ENCODE measurements at places on chromosomes 7 and 10.

DNA sequence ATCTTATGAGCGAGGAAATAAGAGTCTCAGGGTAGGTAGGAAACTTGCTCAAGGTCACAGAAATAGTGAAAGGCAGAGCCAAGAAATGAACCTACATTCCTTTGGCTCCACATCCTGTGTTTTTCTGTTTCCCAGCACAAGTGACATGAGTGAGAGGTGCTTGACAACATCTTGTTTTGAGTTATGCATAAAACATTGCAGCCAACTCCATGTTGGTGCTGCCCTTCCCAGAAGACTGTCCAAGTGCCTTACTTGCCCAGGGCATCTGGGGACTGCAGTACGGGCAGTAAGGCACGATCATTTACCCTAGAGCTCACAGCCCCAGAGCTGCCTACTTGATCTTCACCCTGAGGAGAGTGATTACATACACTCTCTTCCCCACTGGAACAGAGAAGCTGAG lies 148.8 kb downstream of the NOC3L start:
- no peak for DNase-seq

DNA sequence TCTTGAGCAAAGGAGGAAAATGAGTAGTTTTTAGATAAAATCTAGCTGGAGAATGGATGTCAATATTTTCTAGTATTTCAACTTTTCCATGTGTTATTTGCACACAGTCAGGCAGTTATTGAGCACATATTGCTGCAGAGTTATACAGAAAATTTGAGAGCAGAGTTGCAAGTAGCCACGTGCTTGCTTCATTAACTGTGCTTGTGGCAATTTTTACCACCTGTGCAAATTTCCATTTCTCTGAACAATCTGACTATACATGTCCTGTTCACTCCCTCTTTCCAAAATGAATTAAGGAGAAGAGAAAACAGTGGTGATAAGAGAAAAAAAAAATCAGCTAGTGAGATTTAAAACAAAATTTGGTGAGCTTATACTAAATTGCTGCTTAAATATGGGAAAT lies 178.5 kb downstream of the TAX1BP1 start:
- DNase-seq: no peak

DNA sequence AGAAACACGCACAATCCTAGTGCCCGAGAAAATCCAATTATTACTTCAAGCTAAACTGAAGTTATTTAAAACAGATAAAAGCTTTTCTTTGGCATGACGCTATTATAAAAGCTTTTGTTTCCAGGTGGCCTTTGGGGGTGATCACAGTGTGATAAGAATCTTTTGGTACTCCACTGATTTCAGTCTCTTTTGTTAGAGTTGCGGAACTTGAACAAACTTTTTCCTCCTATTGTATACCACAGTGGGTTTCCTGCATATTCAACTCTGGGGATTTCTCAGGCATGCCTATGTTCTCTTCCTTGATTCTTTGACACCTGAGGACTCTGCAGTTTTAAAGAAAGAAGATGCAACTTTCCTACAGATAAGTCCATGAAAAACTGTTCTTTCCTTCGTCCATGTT lies 99.7 kb upstream of the PITRM1 start:
- DNase-seq: no peak

GRCh38 chr10:34613491-34613890 lies 201.6 kb downstream of the PARD3 start:
- no peak for DNase-seq

- no peak for DNase-seq
Observed at GRCh38 chr7:404812-405488, 114.7 kb downstream of the PDGFA start.

DNA sequence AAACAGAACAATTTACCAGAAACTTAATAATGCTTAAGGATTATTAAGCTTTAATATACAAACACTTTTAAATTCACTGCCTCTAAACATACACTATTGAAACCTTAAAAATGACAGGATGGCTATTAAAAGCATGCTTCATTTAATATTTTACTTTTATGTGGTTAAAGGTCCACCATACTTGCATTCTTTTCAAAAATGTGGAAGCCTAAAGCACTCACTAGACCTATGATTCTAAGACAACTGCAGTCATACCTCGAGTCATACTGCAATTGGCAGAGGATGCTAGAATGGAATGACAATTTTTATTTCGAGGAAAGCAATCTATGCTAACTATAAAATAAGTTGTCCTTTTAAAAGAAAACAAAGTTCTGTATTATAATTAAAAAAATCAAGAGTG lies 85.3 kb downstream of the PIP4K2A start:
- no peak for DNase-seq

GRCh38 chr10:26681076-26681475 lies 16.4 kb upstream of the PDSS1 start:
- DNase-seq: no peak

- DNase-seq: no peak
Observed at GRCh38 chr7:70893971-70894715, 237.8 kb upstream of the GALNT17 start.

GRCh38 chr7:107939573-107940489 lies 48.8 kb downstream of the DLD start:
- no peak for DNase-seq

- DNase-seq: peak; percentile 94
Observed at GRCh38 chr10:613271-614138, 76.0 kb downstream of the DIP2C start.

- no peak for DNase-seq
Observed at GRCh38 chr10:127041552-127041951, 136.3 kb downstream of the DOCK1 start.

DNA sequence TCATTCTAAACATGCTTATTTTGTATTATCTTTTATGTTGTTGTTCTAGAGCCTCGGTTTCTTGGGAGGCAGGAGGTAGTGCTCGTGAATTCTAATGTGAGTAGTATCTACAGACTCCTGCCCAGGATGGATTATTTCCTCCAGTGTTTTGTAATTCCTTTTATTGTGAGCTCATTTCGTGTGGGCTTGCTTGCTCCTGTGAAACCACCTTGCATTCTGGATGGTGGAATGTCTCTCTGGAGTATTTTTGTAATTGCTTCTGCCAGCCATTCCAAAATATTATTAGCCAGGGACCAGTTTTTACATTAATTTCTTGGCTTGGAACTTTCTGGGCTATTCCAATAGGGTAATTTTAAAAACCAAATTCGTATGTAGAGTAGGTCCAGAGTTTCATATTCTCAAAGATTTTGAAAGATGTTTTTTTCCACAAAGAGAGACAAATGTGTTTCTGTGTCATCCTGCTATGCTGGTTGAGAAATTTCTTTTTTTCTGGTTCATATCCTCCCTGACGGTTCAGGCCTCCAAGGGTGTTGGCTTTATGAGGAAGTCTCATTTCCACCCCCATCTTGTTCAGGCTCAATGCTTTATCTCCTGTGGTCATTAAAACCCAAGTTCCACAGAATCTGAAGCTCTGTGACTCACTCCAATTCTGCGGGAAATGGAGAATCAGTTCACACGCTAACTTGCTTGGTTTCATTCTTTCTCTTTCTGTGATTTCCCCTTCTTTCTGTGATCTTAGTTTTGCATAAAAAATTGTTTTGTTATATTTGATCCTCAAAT lies 41.7 kb upstream of the CALD1 start:
- no peak for DNase-seq

GRCh38 chr10:23157691-23158369 lies 34.3 kb upstream of the PTF1A start:
- peak; percentile 6 for DNase-seq

DNA sequence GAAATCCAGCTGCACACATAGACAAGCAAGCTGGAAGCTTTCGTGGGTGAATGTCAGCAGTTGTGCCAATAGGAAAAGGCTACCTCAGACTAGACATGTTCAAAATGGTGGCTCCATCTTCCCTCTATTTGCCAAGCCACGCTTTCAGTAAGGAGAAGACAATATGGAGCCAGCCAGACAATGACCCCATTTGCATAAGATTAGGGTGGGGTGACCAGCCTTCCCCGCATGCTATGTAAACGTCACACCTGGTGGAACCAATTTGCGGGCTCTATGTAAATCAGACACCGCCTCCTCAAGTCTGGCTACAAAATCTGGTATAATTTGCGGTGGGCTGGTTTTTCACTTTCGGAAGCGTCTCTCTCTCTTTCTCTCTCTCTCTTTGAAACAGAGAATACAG lies 297.4 kb upstream of the PCDH15 start:
- DNase-seq: no peak

- DNase-seq: no peak
Observed at GRCh38 chr10:2963889-2964631, 103.3 kb upstream of the PFKP start.

- DNase-seq: no peak
Observed at GRCh38 chr10:113126229-113127201, 176.5 kb downstream of the TCF7L2 start.

DNA sequence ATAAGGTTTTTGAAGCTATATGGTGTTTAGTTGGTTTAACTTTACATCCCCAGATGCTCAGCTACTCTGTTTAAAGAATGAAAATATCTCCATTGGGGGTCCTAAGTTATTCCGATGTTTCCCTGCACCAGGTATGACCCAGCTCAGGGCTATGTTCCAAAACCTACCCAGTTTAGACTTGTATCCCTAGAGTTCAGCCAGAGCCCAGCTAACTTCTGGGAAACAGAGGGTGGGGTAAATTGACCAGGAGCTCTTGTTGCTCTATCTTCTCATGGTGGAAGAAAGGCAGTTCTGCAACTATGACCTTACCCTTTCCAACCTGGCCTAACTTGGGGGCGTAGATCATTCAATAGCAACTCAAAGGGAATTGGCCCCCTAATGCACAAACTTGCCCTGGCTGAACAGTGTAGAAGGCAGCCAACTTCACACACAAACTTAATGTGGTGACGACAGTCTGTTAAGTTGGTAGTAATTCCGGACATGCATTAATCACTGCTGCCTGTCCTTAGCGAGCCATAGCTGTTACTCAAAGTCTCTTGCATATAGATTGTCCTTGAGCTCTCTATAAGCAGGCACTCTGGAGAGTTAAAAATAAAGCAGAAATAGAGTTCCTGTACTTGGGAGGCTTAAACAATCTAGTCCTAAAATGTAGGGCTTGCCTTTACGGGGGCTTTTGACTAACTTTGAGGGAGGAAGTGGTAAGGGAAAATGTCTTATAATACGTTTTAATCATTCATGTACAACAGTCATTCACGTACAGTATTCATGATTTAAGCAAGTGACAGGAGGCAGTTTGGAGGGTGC lies 5.3 kb upstream of the ZNRF2 start:
- DNase-seq: no peak

DNA sequence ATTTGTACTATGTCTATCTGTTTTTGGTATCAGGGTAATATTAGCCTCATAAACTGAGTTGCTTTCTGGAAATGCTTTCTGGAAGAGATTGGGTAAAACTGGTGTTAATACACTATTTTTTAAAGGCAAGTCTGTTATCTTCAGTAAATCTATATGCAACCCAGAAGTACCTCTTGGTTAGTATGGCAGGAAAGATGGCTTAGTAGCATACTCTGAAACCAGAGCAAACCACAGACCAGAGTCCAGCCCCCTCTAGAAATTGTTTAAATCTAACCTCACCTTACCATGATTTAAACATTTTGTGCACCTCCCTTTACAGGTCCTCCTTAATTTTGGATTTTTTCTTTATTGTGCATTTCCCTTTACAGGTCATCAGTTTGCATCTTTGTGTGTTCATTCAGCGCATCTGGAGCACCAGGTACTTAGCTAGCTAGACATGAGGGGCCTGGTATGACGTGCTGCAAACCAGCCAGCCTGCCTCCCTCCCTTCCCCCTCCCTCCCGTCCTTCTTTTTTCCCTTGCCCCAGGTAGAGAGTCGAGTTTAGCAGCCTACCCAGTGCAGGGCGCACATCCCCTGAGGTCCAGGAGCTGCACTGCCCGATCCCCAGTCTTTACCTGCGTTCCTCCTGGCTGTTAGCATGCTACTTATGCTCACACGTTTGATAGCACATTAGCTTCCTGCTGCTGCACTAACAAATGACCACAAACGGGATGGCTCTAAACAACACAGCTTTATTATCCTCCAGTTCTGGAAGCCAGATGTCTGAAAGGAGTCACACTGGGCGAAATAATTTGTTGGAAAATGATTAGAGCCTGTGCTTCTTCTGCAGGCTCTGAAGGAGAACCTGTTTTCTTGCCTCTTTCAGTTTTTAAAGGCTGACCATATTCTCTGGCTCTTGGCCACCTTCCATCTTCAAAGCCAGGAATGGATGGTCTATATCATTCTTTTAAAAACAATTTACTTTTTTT lies 299.9 kb upstream of the HABP2 start:
- no peak for DNase-seq

- no peak for DNase-seq
Observed at GRCh38 chr7:31082447-31082846, 30.3 kb downstream of the ADCYAP1R1 start.

DNA sequence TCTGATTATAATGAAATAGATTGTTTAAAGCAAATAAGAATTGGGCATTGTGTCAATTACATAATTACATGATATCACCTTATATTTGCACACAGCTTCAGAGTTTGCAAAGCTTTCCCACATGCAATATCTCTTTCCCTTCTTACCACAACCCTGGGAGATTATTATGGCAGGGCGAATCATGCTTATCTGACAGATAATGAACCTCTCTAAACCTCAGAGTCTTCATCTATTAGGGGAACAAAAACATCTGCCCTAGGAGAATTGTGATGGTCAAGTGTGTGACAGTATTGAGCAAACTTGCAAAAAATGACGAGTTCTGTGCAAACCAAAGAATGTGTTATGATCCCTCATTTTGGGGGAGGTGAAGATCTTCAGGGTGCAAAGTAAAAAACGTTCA lies 90.0 kb downstream of the MYOF start:
- DNase-seq: no peak

- no peak for DNase-seq
Observed at GRCh38 chr7:101901661-101902491, 84.5 kb downstream of the CUX1 start.

GRCh38 chr7:102272075-102272916 lies 14.4 kb upstream of the SH2B2 start:
- peak; percentile 47 for DNase-seq

GRCh38 chr10:110774069-110775019 lies 97.4 kb upstream of the PDCD4 start:
- no peak for DNase-seq

DNA sequence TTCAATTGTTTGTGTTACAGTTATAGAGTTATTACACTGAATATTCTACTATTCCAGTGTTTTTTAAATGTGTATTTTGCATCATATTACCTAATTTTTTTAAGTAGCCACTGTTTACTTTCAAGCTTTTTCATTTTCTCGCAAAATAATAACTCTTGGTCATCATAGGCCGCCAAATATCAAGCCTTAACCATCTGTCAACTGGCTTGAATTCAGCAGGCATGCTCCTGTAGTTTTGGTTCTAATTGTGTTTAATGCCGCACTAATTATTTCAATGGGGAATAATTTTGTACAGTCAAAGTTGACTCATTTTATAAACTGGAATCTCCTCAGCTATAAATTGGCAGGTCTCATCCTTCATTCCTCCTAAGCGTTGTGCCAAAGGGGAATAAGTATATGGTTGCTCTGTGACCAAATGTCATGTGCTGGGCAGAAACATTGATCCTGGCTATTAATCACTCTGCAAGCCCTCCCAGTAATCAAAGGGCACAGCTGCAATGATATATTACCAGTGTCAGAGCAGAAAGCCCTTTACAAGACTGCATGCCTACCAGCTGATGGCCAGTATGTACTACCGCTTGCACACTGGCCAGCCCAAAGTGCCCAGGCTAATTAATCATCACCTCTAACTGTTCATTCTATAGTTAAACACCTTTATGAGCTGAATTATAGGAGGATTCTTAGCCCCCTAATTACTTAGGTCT lies 74.8 kb downstream of the SKAP2 start:
- no peak for DNase-seq
